ENCODE measurements at places on chromosomes 3 and 15.

GRCh38 chr3:110343376-110343775 is 728.2 kb upstream of the NECTIN3 start:
- DNase-seq = no peak

DNA sequence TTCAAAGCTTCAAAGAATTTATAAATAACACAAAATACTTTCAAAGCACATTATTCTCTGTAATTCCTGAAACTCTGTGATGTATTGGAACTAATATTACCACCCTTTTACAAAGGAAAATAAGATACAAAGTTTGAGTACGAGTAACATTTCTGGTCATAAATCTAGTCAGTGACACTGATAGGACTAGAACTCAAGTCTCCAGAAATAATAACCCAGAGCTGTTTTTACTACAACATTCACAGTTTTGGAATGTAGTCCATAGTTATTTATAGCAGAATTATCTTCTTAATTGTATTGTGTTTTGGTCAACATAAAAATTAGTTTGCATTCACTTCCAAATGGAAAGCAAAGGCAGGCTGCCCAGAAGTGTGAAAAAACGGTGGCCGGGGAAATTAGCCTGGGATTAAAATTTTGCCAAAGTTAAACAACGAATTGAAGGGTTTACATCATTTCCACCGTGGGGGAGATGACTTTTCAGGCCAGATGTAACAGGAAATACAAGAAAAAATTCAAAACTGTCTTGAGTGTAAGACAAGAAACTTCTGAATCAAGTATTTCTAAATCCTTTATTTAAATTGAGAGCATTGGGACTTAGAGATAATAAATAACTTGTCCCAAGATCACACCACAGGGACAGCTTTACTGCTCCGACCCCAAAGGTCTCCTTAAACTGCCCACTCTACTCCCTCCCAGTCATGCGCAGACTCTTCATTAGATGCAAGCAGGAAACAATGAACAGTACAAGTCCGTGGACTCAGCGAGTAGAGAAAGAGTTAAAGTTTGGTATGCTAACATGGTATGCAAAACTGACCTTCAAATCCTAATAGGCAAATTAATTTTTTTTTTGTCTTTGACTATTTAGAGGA is 74.3 kb upstream of the VGLL4 start:
- DNase-seq = no peak

GRCh38 chr3:31639828-31640227 is 107.1 kb downstream of the STT3B start:
- DNase-seq = no peak

DNA sequence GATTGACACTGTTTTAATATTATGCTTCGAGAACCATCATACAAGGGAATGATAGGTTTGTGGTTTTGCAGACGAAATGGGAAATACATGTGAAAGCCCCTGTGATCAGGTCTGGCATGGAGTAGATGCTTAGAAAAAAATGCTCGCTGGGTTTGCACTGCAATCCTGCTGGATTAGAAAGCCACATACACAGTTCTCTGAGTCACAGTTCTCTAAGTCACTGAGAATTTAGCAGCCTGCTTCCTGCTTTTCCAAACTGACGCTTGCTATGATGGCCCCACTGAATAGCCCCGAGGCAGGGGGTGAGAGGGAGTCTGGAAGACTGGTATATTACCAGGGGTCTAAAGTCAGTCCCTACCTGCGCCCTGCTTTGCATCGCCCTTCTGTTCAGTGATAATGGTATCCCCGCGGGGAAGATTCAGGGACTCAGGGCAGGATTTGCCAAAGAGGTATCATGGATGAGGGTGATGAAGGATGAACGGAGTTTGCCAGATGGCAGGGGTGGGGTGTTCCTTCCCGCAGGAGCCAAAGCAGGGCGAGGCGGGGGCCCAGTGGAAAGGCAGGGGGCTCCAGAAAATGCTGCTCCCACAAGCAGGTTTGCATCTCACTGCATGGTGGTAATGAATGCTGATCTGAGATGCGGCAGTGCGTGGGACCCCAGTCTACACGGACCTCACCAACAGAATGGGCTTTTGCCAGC is 82.3 kb downstream of the IQSEC1 start:
- DNase-seq = no peak

DNA sequence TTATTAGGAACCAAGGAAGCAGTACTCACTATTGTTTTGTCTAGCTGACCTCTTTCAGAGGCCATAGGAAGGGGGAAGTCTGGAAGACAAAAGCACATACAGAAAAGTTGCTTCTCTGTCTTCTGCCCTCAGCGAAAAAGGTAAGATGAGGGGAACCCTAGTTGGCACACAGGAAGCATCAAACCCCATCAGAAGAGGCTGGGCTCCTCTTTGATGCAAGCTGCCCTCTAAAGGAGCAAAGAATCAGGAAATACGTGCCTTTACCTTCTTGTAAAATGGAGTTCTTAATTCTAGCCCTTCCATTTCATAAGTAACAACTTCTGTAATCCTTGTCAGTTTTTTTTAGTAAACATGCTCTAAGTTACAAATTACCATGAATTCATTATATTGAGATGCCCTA is 12.5 kb downstream of the SPINK8 start:
- DNase-seq = no peak

DNA sequence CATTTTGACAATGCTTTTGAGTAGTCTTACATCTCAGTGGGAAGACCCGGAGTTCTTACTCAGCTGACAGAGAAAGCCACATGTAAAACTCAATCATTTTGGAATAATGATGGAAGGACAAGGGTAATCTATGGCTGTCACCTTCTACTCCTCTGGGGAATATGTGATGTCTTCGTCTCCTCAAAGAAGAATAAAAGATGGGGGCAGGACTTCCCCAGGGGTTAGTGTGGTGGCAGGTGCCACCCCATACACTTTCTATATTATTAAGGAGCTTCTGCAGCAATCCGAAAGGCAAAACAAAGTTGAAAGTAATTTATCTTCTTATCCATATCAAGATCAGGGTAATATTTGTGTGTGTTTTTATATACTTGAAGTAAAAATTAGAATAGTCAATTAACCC is 180.4 kb upstream of the TOPAZ1 start:
- DNase-seq = no peak

GRCh38 chr15:74203914-74204431 is 1.4 kb upstream of the STRA6 start:
- DNase-seq = no peak

DNA sequence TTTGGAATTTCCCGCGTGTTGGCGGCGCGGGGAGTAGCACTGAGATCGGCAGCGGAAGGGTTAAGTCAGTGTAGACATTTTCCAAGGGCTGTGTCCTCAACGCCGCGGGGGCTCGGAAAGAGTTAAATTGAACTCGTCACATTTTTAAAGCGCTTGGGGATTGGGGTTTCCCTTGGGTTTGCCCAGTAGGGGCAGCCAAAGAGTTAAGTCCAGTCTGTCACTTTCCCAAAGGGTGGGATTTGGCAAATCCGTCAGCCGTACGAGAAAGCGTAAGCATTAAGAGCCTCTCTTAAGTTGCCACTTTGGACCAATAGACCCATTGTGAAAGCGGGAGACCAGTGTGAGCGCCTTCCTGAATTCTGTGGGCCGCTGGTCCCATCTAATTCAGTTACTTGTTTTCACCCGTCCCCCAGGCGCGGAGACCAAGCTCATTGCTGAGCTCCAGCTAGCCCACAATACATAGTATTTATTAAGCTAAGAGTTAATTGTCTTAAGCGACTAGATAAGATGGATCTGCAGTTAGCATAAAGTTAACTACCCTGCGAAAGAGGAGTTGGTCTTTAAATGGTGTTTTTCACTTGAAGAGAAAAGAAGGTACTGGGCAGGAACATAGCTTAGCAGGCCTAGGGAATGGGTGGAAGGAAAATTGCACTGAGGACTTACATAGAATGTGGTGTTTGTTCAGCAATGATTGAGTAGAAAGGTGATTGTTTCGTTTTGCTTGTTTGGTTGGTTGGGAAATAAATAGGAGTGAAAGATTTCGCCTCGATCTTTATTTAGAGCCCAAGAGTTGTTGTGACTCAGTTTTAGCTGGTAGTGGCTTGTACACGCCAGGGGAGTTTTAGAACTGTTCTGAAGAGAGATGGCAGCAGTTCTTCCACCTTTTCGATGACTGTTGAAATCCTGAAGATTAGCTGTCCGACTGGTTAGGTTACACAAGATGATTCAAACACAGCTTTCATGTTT is 932 bp downstream of the ARL8B start:
- DNase-seq = no peak

- DNase-seq = no peak
Measured at GRCh38 chr15:82186719-82187406, 75.7 kb downstream of the EFL1 start.

- no peak for DNase-seq
Measured at GRCh38 chr15:81213982-81214381, 17.3 kb downstream of the IL16 start.

DNA sequence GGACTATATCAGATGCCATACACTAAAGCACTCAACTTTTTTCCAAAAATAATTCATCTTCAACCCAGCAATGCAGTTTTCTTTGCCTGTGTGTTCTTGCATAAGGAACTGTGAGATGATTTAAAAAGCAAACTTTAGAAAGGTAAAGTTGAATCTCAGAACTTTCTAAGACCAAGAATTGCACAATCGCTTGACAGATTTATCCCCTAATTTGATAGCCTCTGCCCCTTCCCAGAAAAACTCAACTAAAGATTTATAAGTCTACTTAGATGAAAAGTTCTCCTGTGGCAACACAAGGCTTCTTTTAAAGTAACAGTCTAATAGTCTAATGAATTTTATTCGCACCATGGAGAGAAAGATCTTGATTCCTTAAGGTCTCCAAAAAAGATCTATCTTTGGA is 259.3 kb downstream of the MAGI1 start:
- no peak for DNase-seq

DNA sequence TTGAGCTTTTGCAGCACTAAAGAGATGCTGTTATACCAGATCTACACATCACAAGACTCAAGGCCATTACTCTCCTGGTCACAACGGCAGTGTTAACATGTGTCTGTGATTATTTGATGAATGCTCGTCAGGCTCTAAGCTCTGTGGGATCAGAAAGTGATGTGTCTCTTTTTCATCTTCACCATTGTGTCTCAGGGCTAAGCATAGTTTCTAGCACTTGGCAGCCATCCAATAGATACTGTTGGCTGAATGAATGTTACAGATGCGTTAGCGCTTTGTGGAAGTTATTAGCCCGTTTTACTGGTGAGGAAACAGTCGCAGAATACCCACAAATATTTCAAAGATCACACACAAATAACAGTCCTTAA is 1.2 kb upstream of the FAM81A start:
- no peak for DNase-seq

DNA sequence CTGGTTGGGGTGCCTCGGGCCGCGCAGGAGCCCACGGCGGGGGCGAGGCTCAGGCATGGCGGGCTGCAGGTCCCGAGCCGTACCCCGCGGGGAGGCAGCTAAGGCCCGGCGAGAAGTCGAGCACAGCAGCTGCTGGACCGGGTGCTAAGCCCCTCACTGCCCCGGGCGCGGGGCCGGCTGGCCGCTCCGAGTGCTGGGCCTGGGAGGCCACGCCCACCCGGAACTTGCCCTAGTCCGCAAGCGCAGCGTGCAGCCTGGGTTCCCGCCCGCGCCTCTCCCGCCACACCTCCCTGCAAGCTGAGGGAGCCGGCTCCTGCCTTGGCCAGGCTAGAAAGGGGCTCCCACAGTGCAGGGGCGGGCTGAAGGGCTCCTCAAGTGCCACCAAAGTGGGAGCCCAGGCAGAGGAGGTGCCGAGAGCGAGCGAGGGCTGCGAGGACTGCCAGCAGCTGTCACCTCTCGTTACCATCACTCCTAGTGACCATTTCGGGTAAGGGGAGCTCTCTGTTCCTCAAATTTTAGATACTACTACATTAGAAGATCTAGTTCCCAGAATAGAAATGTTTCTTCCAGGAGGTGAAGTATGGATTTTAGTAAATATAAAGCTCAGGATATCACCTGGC is 417.0 kb upstream of the AGTR1 start:
- DNase-seq = no peak

GRCh38 chr15:88890495-88890894 is 4.8 kb downstream of the HAPLN3 start:
- DNase-seq = no peak

GRCh38 chr3:182729903-182730674 is 63.2 kb upstream of the ATP11B start:
- DNase-seq = no peak

GRCh38 chr3:155316426-155316825 is 22.9 kb upstream of the STRIT1 start:
- DNase-seq = no peak

DNA sequence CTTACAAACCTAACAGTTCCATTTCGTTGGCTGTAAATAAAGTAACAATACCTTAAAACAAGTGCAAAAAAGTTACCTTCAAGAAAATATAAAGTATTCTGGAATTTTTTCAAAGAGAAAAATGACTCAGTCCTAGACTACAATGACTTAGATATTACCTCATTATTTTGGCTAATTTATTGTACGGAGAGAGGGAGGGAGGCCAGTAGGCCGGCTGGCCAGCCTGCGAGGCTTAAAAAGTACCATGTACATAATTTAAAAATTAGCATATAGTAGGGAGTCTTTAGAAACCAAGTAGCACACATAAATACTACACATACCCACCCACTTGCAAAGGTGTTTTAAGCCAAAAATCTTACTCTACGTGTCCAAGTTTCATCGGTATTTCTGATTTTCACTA is 41.9 kb upstream of the MAP4 start:
- DNase-seq = no peak

GRCh38 chr3:12729051-12729651 is 29.9 kb downstream of the TMEM40 start:
- no peak for DNase-seq

GRCh38 chr15:50113187-50113505 is 5.9 kb downstream of the ATP8B4 start:
- no peak for DNase-seq

- no peak for DNase-seq
Measured at GRCh38 chr15:39919748-39920509, at the start of gene GPR176. Gene GPR176, minus strand, starts transcription at chr15:39920266. Its CDS starts 240 bp downstream, at chr15:39920026.

- no peak for DNase-seq
Measured at GRCh38 chr3:60948488-60948887, 302.8 kb downstream of the FHIT start.

Data from GM18507 (cell line).